Hematopoietic multipotent progenitor cell treated with erythropoietin and hydrocortisone succinate and interleukin-3 and kit ligand, for 4 days (in vitro differentiated cells): ENCODE measurements at places on chromosomes 4 and X.

GRCh38 chr4:77711469-77711868, 105.8 kb downstream of the CXCL13 start:
- DNase-seq, result peak; percentile 19

DNA sequence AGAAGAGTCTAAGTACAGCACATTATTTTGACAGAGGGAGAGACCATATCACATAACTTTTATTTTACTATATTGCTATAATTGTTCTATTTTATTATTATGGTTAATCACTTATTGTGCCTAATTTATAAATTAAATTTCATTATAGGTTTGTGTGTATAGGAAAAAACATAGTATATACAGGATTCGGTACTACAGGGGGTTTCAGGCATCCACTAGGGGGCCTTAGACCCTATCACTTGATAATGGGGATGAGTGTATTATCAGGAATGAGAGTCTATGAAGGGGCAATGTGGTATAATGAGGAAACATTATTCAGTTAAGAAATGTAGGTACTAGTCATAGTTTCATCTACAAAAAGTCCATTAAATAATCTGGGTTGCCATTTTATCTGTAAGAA, 833.1 kb downstream of the C4orf33 start:
- peak; percentile 22 for DNase-seq

DNA sequence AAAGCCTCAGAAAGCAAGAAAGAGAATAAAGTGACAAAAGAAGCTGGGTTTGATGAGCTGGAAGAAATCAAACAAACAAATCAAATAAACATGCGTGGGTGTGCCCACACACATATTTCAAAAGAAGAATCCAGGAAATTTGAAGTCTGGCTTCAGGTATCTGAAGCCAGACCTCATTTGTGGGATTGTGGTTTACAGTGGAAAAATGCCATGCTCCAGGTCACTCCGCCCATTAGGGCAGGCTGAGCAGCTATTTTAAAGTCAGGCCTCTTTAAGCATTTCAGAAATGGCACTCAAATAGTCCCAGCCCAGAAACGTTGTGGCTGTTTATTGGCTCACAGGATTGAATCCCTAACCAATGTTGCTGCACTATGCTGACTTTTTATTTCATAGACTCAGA, 226.1 kb upstream of the F9 start:
- no peak for DNase-seq

DNA sequence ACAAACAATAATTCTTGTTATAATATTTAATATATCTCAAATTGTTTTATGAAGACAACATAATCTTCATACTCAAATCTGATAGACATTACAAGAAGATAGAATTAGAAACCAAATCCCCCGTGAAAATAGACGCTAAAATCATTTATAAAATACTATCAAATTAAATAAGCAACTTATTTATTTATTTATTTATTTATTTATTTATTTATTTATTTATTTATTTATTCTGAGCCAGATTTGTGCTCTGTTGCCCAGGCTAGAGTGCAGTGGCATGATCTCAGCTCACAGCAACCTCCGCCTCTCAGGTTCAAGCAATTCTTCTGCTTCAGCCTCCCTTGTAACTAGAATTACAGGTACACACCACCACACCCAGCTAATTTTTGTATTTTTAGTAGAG, 294.9 kb upstream of the MAGEC2 start:
- DNase-seq, result no peak

- DNase-seq, result no peak
Measured at GRCh38 chr4:109996526-109996925, 83.8 kb downstream of the EGF start.

DNA sequence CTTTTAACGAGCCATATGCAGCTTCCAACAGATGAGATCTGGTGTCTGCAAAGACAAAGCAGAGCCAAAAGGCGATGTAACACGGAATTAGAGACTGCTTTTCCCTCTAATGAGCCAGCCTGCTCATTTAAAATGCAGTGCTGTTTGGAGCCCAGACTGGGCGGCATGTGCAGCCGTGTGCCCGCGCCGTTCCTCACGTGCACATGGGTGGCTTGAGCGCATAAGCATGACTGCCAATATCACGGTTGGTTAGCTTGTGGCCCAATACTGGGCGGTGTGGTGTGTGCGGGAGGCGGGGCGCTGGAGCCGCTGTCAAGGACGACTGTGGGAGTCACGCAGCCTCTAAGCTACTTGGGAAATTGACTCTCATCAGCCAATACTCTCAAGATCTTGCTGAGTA, 87.0 kb upstream of the SCOC start:
- DNase-seq, result no peak

- DNase-seq, result no peak
Measured at GRCh38 chr4:176886135-176886534, 93.4 kb upstream of the VEGFC start.

- DNase-seq, result peak; percentile 3
Measured at GRCh38 chrX:150731795-150732194, 38.6 kb downstream of the MTMR1 start.

GRCh38 chrX:68690936-68691501, 43.6 kb downstream of the STARD8 start:
- no peak for DNase-seq

DNA sequence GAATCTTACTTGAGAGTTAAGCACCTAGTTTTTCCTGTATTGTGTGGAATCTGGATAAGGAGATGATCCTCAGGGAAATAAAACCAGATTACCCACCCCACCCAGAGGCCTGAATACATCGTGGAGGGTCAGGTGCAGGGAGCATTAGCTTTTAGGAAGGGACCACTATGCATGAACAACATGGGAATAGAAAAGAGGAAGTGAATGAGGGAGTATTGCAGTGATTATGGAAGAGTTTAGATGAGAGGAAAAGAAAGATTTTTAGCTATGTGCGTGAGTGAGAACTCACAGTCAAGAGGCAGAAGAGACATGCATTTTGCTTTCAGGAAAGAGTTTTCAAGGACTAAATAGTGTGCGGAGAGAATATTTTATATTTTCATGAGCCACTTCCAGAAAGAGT, 222.3 kb upstream of the S100G start:
- no peak for DNase-seq

- DNase-seq, result no peak
Measured at GRCh38 chr4:128558896-128559679, 250.4 kb upstream of the JADE1 start.

DNA sequence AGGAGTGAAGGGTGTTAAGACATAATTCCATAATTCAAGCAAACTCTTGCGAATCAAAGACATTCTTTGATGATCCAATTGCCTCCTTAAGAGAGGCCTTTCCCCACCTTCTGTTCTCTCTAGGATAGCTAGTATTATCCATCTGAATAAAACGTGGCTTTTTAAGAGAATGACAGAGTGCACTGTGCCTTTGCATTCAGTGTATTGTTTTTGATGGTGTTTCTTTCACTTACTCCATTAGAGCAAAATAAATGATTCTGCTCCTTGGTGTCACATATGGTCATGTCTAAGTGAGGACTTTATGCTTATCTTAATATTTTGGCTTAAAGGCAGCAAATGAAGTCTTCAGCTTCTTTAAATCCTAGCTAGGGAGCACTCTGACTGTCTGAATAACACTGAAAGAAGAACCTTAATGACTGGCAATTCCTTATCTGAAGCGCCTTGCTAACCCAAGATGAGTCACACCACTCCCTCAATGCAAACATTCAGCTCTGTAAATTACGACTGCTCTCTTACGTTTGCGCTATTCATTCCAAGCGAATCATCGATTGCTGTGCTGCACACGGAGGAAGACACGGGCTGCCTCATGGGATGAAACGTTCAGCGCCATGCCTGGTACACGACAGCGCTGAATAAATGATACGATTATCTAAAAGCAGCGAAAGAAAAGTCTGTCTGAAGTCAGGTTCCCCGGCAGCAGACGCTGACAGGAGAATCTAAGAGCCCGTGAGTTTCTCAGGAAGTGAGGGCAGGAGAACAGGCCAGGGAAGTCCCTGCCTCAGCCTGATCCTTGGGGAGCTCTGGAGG, 35.1 kb upstream of the GEMIN8 start:
- DNase-seq, result peak; percentile 43

- no peak for DNase-seq
Measured at GRCh38 chr4:2341911-2342652, 76.4 kb downstream of the ZFYVE28 start.

- no peak for DNase-seq
Measured at GRCh38 chrX:71534773-71535544, 2.1 kb downstream of the OGT start.

GRCh38 chr4:87811977-87812376, 12.6 kb downstream of the IBSP start:
- DNase-seq, result no peak

GRCh38 chrX:74340051-74340450, 36.1 kb downstream of the ZCCHC13 start:
- no peak for DNase-seq

- peak; percentile 93 for DNase-seq
Measured at GRCh38 chr4:89836897-89837384, at the start of gene SNCA. Gene SNCA, minus strand, starts transcription at chr4:89837161. Its CDS starts 1,494 bp downstream, at chr4:89835667.

- DNase-seq, result peak; percentile 38
Measured at GRCh38 chr4:74638689-74639088, 155.6 kb downstream of the BTC start.

DNA sequence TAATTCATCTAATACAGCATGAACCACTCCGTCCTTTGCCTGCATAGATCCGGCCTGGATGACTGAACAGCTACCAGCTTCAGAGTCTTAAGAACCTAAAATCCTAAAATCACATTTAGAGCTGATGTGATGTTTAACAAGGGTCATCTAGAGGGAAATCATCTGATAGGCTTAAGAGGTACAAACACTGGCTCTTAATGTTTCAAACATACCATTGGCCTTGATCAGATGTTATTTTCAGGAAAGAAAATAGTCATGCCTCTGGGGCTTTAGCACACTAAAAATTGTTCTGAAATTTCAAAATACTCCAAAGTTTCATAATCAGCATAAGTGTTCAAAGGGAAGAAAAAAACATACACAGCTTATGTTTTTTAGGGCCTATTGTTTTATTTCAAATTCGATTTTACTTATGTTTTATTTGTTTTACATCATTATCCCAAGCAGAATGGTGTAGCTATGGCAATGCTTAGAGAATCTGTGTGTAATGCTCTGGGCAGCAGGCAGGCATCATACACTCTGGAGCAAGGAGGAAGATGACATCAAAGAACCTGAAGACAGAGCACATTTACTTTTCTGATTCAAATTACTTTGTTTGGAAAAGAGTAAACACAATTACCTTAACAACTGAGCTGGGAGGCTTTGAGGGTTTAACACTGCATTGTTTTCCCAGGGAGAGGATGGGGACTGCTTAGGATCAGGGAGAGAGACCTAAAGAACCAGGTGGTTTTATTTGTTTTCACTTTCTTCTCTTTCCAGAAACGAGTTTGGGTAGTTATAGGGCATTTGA, 25.3 kb upstream of the LEF1 start:
- DNase-seq, result no peak

- DNase-seq, result no peak
Measured at GRCh38 chr4:26736621-26737020, 124.0 kb upstream of the STIM2 start.

DNA sequence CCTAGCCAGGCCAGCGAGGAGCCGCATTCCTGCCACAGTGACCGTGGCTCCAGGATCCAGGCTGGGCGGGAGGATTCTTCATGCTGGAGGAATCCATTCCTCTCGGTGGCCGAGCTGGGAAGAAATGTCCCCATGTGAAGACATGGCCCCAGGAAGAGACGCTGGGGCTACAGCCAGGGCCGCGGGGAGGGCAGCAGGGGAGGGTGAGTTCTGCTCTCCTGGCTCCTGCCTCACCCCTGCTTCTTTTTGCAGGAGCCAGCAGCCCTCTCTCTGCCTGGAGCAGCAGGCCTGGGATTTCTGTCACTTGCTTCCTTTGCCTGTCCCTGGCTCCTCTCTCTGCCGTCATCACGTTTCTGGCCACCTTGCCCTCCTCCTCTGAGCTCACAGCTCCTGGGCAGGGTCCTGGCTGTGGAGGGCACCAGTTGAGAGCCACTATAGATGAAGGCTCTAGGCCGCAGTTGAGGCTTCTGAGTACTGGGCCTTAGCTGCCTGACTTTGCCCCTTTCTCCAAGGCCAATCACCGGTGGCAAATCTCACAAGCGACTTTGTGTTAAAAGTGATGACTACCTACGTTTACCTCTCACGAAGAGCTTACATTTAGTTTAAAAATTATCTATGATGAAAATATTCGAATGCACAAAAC, 48.3 kb downstream of the ENPP6 start:
- no peak for DNase-seq

DNA sequence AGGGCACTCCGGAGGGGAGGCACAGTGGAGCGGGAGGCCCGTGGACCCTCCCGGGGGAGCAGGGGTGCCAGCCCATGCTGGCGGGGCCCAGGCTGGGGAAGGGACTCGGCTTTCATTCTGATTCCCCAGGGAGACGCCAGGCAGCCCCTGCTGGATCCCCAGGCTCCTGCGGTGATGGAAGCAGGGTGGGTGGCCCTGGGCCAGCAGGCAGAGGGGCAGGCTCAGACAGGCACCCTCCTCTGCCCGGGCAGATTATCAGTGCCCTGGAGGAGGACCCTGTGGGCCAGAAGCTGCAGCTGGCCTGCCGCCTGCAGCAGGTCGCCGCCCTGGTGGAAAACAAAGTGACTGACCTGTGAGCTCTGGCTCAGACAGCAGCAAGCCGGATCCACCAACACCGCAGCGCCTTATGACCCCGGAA, 2.1 kb upstream of the SRPK3 start:
- peak; percentile 52 for DNase-seq

DNA sequence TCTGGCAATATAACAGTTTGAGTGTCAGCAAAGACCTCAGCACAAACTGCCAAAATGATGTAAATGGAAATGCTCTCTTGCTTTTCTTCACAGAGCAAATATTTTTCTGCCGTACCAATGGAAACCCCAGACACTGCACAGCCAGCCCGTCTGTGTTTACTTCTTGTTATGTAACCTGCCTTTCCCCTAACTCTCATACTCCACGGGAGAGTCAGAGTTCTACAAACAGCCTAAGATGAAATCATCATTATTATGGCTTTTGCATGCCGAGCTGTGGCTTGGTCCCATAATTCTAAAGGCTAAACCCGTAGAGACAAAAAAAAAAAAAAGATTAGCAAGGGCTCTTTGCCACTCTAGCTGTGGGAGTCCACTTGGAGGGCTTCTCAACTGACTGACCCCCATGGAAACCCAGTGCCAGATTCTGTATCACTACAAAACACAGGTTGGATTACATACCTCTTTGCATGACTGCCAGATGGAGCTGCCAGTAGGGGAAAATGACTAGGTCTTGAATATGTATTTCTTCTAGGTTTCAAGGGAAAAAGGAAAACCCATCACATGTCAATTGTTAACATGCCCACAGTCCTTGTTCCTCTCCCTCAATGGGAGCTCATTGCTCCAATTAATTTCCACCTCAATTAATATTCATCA, 197.2 kb upstream of the CNKSR2 start:
- DNase-seq, result no peak

DNA sequence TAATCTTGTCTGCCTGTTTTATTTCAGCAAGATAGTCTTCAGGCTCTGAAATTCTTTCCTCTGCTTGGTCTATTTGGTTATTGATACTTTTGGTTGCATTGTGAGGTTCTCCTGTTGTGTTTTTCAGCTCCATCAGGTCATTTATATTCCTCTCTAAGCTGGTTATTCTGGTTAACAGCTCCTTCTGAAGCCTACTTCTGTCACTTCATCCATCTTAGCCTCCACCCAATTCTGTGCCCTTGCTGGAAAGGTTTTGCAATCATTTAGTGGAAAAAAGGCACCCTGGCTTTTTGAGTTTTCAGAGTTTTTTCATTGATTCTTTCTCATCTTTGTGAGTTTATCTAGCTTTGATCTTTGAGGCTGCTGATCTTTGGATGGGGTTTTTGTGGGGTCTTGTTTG, 647.7 kb downstream of the SPRY1 start:
- no peak for DNase-seq
